Activated naive CD4-positive, alpha-beta T cell treated with anti-CD3 and anti-CD28 coated beads for 36 hours (primary cell): ENCODE measurements at places on chromosomes 13 and 19. TPM values are rescaled to one million over a fixed set of nuclear protein-coding genes. Genes with fewer than 3 reads are reported as not detected.

GRCh38 chr19:41695745-41696144 is 7.7 kb upstream of the CEACAM7 start:
- no peak for DNase-seq
- no peaks in the 10 kb centered on the region for H3K36me3 ChIP-seq
- H3K4me3 ChIP-seq: no peak overlapping the region
- no peaks in the 10 kb centered on the region for H3K4me1 ChIP-seq

The GMIP gene
- total RNA-seq: 38.7 TPM

DNA sequence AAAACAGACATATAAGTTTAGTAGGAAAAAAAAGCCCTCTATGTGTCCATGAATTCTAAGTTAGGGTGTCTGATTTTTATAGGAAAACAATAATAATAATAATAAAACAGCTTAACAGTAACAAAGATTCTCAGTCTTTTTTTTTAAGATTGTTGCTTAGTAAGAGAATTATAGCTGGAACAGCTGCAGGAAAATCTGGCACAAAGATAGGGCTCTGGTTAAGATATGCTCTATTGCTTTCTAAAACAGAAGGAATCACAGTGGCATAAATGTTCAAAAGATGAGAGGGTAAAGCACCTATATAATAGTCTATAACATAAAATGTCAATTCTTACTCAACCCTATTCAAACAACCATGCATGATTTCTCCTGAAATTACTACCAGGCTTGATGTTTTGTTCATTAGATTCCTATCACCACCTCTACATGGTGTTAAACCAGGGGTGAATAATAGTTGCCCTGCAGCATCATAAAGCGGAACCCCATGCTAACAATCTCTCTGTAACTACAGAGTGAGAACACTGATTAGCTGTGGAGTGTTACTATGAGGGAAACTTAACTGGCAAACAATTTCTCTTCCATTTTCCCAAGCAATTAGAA is 541.4 kb upstream of the MIR17HG start:
- H3K4me3 ChIP-seq: no peak overlapping the region
- H3K4me1 ChIP-seq: no peaks in the 10 kb centered on the region
- no peak for DNase-seq
- no peak overlapping the region for H3K27ac ChIP-seq
- H3K27me3 ChIP-seq: no peaks in the 10 kb centered on the region

DNA sequence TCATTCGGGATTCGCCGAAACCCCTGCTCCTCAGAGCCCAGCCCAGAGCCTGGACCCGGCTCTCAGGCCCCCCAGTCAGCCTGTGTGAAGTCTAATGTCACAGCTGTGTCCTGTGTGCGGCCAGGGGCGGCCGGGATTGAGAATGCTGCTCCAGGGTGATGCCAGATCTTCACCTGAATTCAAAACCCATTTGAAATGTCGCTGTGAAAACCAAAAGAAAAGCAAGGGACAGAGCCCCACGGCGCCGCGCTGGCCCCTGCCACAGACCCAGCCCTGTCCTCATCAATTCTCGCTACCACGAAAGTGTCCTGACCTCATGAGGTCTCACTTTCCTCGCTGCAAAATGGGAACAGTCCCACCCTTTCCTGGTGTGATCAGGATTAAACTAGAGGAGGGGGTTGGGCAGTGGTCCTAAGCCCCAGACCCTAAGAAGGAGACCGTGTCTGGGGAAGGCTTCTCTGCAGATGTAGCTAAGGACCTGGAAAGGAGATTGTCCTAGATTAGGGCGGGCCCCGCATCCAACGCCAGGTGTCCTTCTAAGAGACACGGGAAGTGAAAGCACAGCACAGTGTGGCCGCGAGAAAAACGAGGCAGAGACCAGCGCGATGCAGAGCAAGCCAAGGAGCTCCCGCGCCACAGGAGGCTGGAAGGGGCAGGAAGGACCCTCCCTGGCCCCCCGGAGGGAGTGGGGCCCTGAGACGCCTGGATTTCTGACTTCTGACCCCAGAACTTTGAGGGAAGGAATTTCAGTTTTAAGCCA is 34.0 kb upstream of the SPACA7 start:
- H3K4me1 ChIP-seq: peaks cover 9% of the 10 kb centered on the region
- H3K27me3 ChIP-seq: peaks cover 36% of the 10 kb centered on the region
- no peak overlapping the region for H3K27ac ChIP-seq
- DNase-seq: no peak

GRCh38 chr13:100156788-100157187 is 67.9 kb downstream of the PCCA start:
- no peak overlapping the region for H3K4me3 ChIP-seq
- H3K27ac ChIP-seq: no peak overlapping the region
- H3K27me3 ChIP-seq: no peaks in the 10 kb centered on the region
- H3K36me3 ChIP-seq: no peaks in the 10 kb centered on the region

The LACC1 gene
- total RNA-seq: 2.3 TPM

GRCh38 chr13:28540612-28541011 is 45.7 kb upstream of the FLT1 start:
- peaks cover 23% of the 10 kb centered on the region for H3K4me1 ChIP-seq
- peaks cover 1% of the 10 kb centered on the region for H3K36me3 ChIP-seq
- peak; percentile 27 for DNase-seq
- peak overlapping the region; percentile 82 for H3K27ac ChIP-seq

GRCh38 chr13:67855741-67856238 is 625.7 kb upstream of the PCDH9 start:
- no peaks in the 10 kb centered on the region for H3K4me1 ChIP-seq
- no peak for DNase-seq
- no peaks in the 10 kb centered on the region for H3K36me3 ChIP-seq
- H3K27ac ChIP-seq: no peak overlapping the region
- no peaks in the 10 kb centered on the region for H3K27me3 ChIP-seq

The HSPB6 gene
- total RNA-seq: 0.40 TPM

The ZIM2 gene
- total RNA-seq: not detected

The FFAR2 gene
- not detected for total RNA-seq

DNA sequence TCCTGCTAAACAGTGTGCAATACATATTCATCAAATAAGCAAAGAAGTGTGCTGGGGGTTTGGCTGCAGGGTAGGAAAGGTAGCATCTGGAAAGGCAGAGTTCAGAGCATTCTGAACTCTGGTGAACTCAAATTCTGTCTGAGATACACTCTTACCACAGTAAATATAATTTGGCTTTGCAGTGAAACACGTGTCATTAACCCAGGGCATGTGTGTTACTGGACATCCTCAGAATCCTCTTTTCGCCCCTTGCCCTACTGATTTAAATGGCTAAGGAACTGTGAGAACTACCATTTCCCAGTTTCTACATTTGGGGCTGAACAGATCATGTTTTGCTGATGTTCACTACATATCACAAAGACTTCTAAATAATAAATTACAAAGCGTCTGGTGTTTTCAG is 562.8 kb upstream of the SGCG start:
- H3K36me3 ChIP-seq: no peaks in the 10 kb centered on the region
- no peak overlapping the region for H3K4me3 ChIP-seq
- H3K27ac ChIP-seq: no peak overlapping the region
- H3K4me1 ChIP-seq: no peaks in the 10 kb centered on the region
- no peaks in the 10 kb centered on the region for H3K27me3 ChIP-seq
- DNase-seq: no peak

GRCh38 chr13:20394506-20394905 is 131.2 kb downstream of the CRYL1 start:
- no peaks in the 10 kb centered on the region for H3K4me1 ChIP-seq
- DNase-seq: no peak
- H3K27ac ChIP-seq: no peak overlapping the region
- no peak overlapping the region for H3K4me3 ChIP-seq
